Aorta (tissue), 5 donors: ENCODE measurements at places on chromosomes 6 and 20.
A peak's percentile ranks its signal among the peaks of the same experiment; 100 is the strongest.

DNA sequence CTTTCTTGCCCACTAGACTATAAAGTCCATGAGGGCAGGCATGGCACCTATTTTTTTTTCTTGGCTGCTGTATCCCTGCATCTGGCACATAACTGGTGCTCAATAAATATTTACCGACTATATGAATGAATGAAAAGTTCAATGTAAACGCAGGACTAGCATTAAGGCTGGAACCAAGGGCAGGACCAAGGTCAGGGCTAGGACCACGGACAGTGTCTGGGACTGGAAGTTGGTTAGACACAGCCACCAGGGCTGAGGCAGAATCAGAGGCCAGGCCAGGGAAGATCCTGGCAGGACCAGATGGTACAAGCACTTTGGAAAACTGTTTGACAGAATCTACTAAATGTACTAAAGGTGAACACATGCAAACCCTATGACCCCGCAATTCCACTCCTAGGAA lies 3.7 kb downstream of the TNXB start:
- no peak overlapping the region for H3K27ac ChIP-seq
- no peaks in the 10 kb centered on the region for H3K27me3 ChIP-seq
- no peak for DNase-seq
- H3K4me1 ChIP-seq: no peaks in the 10 kb centered on the region

DNA sequence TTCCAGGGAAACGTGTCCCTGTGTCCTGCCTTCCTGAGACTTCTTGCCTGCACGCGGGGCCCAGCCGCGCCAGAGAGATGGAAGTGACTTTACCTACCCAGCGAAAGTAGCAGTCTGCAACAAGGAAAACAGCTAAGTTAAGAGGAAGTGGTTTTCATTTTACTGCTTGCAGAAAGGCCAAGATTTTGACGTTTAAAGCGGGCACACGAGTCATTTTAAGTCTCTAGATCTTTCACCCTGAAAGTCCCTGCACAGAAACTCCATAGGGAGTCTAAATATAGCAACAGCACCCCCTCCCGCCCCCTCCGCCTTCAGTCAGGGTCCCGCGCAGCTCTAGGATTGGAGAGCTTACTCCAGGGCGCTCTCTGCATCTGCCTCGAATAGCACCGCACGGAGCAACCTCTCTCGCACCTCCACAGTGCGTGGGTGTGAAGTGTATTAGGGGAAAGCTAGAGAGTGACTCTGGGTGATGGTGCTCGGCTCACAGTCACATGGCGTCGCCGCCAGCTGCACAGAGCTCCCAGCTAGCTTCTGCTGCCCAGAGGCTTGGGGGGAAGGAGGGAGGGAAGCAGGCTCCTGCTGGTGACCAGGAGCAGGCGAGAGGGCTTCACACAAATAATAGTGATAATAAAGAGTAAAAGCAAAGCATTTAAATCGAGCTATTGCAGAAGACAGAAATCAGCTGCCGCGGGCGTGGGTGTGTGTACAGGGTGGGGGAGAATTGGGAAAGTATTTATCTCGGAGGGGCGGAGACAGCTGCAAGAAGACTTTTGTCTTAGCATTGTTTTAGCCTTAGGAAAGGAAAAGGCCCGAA lies 1.8 kb upstream of the KCNQ5 start:
- H3K4me1 ChIP-seq: no peaks in the 10 kb centered on the region
- no peak overlapping the region for H3K27ac ChIP-seq

DNA sequence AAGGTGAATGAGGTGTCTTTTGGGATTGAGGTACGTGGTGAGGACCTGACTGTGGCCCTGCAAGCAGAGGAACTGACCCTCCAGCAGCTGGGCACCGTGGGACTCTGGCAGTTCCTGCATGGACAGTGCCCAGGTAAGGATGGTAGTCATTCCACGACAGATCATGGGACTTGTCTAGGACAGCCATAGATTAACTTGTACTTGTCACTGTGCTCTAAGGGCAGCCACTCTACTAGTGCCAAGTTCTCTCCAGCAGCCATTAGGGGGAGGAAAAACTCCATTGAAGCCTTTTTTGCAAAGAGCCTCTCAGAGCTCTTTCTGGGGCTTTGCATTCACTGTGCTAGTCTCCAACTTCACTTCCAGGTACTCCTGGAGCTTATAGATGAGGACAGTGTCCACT lies 20.4 kb downstream of the TAF11 start:
- DNase-seq: no peak
- no peaks in the 10 kb centered on the region for H3K4me1 ChIP-seq
- H3K36me3 ChIP-seq: peaks cover 8% of the 10 kb centered on the region
- H3K27ac ChIP-seq: no peak overlapping the region

DNA sequence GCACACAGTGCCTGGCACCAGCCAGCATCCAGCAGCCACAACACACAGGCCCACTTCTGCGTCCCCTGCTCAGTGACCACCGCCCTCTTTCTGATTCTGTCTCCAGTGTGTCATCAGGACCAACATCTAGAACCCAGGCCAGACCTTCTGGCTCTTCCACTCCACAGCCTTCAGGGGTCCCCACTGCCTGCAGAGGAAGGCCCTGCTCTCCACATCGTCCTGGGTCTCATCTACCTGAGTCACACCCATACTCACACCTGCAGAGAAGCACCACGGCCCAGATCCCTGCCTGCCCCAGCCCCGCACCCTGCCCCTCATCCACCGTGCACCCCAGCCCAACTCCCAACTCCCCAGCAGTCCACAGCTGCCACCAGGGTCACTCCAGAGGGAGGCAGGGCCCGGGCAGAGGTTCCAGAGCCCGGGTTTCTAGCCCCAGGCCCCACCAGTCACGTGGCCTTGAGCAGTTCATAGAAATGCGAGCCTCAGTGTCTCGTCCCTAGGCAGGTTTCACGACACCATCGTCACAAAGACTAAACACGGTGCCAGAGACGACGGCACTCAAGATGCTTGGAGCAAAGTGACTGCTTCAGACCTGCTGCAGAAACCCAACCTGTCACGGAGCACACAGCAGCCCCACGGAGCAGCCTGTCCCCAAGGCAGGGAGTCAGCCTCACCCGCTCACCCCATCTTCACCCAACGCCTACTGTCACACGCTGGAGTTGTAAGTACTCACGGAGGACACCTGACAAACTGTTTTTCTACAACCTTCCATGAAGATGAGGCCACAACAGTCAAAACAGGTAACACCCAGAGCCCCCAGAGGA lies 16.1 kb downstream of the TAF4 start:
- H3K36me3 ChIP-seq: no peaks in the 10 kb centered on the region
- no peak overlapping the region for H3K4me3 ChIP-seq
- H3K27me3 ChIP-seq: no peaks in the 10 kb centered on the region
- H3K27ac ChIP-seq: no peak overlapping the region

- no peak within 1 kb of the TSS for H3K27ac ChIP-seq
- no peak for DNase-seq
- no peak within 1 kb of the TSS for H3K4me3 ChIP-seq
- H3K4me1 ChIP-seq: no peaks in the 10 kb centered on the region
- H3K36me3 ChIP-seq: no peaks in the 10 kb centered on the region
- H3K27me3 ChIP-seq: no peaks in the 10 kb centered on the region
Observed at GRCh38 chr6:46921731-46922130, at the start of gene ADGRF5. Gene ADGRF5, minus strand, starts transcription at chr6:46921938. Its CDS starts 15,176 bp downstream, at chr6:46906762.

DNA sequence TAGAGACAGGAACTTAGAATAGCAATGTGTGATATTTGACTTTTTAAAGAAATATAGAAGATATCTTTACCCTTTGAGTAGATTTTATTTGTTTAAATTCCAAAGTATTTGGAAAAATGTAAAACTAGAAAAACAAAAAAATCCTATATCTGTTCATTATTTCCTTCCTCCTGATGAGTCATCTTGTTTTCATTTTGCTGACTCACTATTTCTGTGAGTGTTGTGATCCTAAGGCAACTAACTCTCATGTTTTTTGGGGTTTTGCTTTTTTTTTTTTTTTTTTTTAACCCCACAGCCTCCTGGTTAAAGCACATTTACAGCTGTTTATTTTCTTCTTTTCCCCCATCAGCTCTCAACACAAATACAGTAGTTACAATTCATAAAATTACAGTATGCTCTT lies 37.8 kb upstream of the THEMIS start:
- no peak overlapping the region for H3K4me3 ChIP-seq
- no peak overlapping the region for H3K27ac ChIP-seq
- DNase-seq: no peak
- H3K36me3 ChIP-seq: no peaks in the 10 kb centered on the region
- no peaks in the 10 kb centered on the region for H3K27me3 ChIP-seq

- no peak overlapping the region for H3K27ac ChIP-seq
- no peak for DNase-seq
- no peaks in the 10 kb centered on the region for H3K36me3 ChIP-seq
- H3K27me3 ChIP-seq: no peaks in the 10 kb centered on the region
- H3K4me3 ChIP-seq: no peak overlapping the region
- no peaks in the 10 kb centered on the region for H3K4me1 ChIP-seq
Observed at GRCh38 chr6:321536-322258, 29.4 kb downstream of the DUSP22 start.

GRCh38 chr6:47321577-47321976 lies 11.9 kb upstream of the TNFRSF21 start:
- H3K4me1 ChIP-seq: no peaks in the 10 kb centered on the region
- DNase-seq: no peak
- H3K36me3 ChIP-seq: no peaks in the 10 kb centered on the region

GRCh38 chr20:63529861-63530787 lies 7.1 kb downstream of the PTK6 start:
- no peaks in the 10 kb centered on the region for H3K36me3 ChIP-seq
- no peaks in the 10 kb centered on the region for H3K27me3 ChIP-seq
- H3K4me1 ChIP-seq: no peaks in the 10 kb centered on the region
- peak; percentile 75 for DNase-seq
- H3K4me3 ChIP-seq: no peak overlapping the region

DNA sequence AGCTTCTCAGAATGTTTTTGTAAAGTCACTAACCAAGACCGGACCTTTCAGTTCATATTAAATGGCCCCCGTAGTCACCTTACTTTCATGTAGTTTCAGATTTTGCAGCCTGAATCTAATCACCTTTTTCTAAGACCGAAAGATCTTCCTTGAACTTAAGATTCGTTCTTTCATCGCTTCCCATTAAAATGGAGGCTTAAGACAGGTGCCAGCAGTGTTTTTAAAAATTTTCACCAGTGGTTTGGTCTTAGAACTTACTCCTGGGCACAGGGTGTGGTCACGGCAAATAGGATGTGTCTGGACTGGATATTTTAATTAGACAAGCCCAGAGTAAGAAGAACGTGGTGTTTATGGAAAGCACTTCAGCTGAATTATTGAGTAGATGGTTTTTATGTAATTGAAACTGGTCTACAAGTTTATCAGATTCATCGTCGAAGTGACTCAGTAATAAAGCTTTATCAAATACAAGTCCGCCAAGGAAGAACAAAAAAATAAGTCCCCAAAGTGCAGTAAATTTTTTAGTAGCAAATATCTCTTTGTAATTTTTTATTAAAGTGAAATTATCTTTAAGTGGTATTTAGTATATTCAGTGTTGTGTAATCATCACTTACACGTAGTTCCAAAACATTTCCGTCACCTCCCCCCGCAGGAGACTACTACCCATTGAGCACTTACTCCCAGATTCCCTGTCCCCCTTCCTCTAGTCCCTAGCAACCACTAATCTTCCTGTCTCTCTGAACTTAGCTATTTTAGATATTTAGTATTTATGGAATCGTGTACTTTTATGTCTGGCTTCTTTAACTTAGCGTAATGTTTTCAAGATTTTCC lies 868 bp downstream of the SRSF3 start:
- H3K27ac ChIP-seq: peak overlapping the region; percentile 73
- H3K4me1 ChIP-seq: peaks cover 9% of the 10 kb centered on the region
- peaks cover 8% of the 10 kb centered on the region for H3K36me3 ChIP-seq
- no peaks in the 10 kb centered on the region for H3K27me3 ChIP-seq
- DNase-seq: no peak

GRCh38 chr20:22629447-22629846 lies 45.1 kb upstream of the FOXA2 start:
- no peaks in the 10 kb centered on the region for H3K36me3 ChIP-seq
- peaks cover 2% of the 10 kb centered on the region for H3K27me3 ChIP-seq
- H3K4me3 ChIP-seq: no peak overlapping the region
- H3K4me1 ChIP-seq: no peaks in the 10 kb centered on the region

DNA sequence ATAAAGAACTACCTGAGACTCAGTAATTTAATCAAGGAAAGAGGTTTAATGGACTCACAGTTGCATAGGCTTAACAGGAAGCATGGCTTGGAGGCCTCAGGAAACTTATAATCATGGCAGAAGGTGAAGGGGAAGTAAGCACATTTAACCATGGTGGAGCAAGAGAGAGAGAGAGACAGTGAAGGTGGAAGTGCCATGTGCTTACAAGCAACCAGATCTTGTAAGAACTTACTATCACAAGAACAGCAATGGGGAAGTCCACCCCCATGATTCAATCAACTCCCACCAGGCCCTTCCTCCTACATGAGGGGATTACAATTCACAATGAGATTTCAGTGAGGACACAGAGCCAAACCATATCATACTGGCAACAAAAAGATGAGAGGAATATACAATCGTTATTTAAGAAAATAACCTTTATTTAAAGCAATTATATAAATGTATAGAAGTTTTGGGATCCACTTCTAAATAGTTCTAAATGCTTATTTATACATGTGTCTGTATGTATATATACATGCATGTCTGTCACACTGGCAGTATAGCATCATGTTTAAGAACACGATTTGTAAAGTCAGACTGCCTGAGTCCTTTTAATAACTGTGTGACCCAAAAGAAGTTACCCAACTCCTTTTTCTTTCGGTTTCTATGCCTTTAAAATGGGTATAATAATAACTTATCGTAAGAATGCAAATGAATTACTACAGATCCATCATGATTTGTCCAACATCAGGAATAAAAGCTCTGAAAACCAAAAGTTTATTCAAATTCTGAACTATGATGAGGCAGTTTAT lies 255.7 kb upstream of the THEMIS start:
- no peak overlapping the region for H3K4me3 ChIP-seq
- DNase-seq: no peak
- no peak overlapping the region for H3K27ac ChIP-seq
- H3K4me1 ChIP-seq: no peaks in the 10 kb centered on the region
- H3K36me3 ChIP-seq: no peaks in the 10 kb centered on the region

DNA sequence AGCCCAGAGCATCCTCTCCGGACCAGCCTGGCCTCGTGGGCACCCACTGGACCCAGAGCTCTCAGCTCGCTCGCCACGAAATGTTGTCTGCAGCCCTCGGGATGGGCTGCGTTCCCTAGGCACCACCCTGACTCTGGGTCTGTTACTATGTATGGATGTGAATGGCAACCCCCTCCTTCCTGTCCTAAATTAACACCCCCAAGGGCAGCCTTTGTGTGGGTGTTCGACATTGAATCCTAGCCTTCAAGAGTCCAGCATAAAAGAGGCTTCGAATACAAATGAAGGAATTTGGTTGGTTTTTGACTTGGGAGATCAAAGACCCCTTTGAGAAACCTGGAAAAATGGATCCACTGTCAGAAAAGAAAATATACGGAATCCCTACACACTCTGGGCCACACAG lies 86.1 kb downstream of the BMP7 start:
- H3K4me3 ChIP-seq: no peak overlapping the region
- H3K27ac ChIP-seq: no peak overlapping the region
- no peaks in the 10 kb centered on the region for H3K36me3 ChIP-seq
- no peak for DNase-seq

GRCh38 chr6:80340686-80341085 lies 234.2 kb downstream of the BCKDHB start:
- no peaks in the 10 kb centered on the region for H3K4me1 ChIP-seq
- no peaks in the 10 kb centered on the region for H3K27me3 ChIP-seq
- H3K4me3 ChIP-seq: no peak overlapping the region
- DNase-seq: no peak
- H3K36me3 ChIP-seq: no peaks in the 10 kb centered on the region
